ENCODE measurements at places on chromosomes 16 and 17.

DNA sequence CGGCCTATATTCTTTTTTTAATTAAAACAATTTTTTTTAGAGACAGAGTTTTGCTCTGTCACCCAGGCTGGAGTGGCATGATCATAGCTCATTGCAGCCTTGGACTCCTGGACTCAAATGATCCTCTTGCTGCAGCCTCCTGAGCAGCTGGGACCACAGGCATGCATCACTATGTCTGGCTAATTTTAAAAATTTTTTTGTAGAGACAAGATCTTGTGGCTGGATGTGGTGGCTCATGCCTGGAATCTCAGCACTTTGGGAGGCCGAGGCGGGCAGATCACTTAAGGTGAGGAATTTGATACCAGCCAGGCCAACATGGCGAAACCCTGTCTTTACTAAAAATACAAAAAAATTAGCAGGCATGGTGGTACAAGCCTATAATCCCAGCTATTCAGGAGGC is 54.8 kb upstream of the MSI2 start:
- DNase-seq: no peak

DNA sequence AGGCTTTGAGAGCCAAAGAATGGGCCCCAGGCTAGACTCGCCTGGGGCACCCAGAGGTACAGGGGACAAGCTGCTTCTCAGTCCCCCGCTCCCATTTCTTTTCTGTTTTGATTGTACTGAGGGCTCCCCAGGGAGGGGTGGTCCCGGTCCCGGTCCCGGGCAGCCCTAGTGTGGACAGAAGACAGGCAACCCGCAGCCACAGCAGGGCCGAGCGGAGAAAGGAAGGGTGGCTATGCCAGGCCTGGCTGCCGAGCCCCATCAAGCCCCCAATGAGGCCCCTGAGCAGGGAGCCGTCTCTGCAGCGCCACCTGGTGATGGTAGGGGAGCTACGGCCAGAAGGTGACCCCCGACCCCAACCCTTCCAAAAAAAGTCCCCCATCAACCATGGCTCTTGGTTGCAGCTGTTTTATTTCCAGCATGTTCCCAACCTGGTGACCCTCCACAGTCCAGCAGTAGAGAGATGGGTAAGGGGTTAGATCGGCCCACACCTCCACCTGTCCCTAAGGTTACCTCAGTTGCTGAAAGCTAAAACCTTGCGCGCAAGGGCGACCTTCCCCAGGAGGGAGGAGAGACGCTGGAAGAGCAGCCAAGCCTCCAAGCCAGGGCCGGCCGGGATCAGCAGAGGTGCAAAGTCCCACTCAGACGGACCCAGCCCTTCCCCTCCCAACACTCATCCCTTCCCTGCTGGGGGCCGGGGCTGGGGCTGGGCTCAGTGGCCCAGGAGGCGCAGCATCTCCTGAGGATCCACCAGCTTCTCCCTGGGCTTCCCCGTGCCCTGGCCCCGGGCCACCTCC is 2.6 kb upstream of the GRIN2C start:
- peak; percentile 81 for DNase-seq

- peak; percentile 99 for DNase-seq
Observed at GRCh38 chr17:65154770-65155589, 17.8 kb downstream of the RGS9 start.

DNA sequence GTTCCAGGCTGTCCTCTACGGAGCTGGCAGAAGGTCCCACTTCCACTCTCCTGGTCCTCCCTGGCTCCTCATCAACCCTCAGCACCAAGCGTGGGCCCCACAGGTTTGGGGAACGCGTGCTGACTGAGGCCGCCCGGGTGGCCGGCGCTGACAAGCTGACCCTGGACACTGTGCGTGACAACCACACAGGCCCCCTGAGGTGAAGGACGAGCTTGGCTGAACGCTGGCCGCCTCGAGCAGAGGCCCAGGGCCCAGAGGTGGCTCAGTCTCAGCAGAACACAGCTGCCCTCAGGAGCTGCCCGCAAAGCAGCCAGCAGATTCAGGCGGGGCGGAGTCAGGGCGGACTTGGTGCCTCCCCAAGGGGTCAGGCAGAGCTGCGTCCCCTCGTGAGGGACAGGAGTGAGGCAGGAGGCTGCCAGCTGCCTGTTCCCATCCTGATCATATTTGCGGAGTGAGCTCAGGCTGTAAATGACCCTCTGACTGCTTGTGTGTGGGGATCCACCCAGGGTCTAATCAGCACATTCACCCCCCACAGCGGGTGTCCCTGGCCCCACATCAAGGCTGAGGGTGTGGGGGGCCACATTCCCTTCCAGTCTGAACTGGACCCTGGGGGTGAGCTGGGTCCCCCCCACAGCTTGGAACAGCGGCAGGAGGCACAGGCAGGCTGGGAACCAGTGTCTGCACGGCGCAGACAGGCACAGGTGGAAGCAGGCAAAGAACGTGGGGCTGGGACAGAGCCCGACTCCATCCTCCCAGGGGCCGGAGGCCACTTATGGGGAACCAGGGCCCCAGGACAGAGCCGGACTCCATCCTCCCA is 105.1 kb upstream of the METRNL start:
- no peak for DNase-seq

- DNase-seq: peak; percentile 43
Observed at GRCh38 chr17:78127888-78128550, 536 bp downstream of the TMC6 start.

DNA sequence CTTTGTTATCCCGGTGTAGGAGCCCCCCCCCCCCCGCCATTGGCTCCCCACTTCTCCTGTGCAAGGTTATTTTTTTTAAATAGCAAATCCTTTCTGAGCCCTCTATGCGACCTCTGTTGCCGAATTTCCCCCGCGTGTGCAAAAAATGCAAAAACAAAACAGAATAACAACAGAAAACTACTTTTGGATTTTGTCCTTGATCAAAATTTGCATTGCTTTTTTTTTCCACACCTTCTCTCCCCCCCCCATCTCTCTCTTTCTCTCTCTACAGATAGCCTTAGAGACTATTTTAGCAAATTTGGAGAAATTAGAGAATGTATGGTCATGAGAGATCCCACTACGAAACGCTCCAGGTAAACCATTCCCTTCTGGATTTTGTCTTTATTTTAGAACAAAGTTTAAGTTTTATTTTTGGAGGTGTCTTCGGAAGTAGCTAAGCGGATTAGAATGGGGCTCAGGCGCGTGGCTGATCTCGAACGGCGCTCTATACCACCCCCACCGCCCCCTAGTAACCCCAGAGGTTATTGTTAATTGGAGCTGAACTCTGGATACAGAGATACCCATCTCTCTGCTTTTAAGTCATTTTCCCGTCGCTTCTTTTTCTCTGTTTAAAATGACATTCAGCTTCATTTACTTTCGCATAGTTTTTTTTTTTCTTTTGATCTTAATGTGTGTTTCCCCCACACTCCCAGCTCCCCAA is 1.0 kb downstream of the MSI2 start:
- peak; percentile 35 for DNase-seq

DNA sequence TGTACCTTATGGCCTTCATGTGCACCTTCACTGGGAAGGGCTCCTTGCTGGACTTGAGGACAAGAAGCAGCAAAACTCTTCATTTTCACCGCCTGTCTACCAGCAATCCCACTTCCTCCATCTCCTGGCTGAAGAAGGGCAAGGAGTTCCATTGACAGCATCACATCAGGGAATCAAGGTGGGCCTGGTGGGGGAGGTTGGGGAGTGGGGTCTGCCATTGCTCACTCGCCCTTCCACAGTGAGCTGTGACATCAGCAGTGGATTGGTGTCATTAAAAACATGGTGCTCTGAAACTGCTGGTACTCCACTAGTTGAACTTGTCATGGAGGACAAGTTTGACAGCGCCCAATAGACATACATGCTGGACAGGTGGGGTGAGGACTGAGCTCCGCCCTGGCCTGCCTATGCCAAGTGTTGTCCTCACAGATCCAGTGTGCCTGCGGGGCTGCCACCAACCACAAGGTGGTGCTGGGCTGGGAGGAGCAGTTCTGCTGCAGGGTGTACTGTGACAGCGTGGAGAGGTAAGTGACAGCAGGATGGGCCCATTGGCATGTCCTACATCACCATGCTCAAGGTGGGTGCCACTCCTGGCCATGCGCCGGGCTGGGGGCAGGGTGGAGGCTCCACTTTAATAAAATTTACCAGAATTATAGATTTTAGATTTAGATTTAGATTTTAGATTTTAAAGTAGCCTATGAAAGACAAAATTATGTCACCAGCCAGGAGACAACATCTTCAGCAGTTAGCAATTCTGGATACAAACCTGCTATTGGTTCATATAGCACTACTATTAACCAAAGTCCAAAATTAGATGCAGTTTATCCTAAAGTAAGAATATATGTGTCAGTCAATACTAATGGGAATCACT is 1729.1 kb downstream of the TP53TG3F start:
- DNase-seq: no peak

DNA sequence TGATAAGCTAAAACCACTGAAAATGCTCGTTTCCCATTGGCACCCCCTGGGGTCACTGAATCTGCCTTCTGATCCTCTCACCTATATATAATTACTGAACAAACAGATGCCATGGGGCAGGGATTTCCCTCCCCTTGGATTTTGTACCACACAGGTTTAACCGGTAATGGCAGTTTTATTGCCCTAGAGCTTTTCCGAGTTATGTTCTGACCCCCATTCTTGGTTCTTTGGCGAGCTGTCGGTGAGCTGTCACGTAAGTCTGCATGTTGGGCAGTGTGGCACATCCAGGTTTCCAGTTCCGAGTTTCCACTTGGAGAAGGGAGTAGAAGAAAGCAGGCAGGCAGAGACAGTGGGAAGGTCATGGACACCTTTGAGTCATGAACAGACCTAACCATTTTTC is 7.1 kb downstream of the TMEM97 start:
- no peak for DNase-seq

- no peak for DNase-seq
Observed at GRCh38 chr17:32798938-32799337, 78.0 kb downstream of the MYO1D start.

GRCh38 chr17:76893623-76894334 is 25.6 kb downstream of the MGAT5B start:
- DNase-seq: no peak

GRCh38 chr17:8430966-8431365 is 4.7 kb upstream of the NDEL1 start:
- DNase-seq: no peak

DNA sequence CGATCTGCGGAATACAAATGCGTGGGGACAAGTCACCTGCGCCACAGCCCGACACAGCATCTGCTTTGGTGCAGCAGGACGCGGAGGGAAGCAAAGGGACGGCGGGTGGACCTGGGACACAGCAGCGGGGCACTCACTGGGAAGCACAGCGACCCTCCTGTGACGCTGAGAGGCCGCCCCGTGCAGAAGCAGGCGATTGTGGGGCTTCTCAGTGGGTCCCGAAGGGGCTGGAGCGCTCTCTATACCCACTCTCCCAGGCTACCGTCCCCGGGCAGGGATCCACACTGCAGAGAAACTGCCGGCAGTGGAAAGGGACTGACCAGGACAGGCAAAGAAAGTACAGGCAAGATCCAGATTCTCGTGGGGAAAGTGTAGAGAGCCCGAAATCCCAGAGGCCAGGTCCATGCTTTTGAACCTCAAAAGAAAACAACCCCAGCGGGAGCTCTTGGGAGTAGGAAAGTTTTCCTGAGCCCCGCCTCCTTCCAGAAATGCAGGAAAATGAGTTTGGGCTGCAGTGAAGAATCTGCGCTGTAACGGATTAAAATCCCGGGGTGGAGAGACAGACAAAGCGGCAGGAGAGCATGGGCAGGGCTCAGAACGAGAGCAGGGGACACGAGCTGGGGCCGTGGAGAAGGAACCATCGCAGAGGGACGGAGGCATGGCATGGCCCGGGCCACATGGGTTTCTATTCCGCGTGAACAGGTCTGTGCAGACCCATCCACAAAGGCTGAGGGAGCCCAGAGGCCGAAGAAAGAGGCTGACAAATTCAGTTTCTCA is 12.7 kb downstream of the COX4I1 start:
- no peak for DNase-seq

Measured in Kasumi-1 (cell line).